ENCODE measurements at places on chromosomes 7 and 10. TPM values are rescaled to one million over a fixed set of nuclear protein-coding genes. Genes with fewer than 3 reads are reported as not detected.

PAPOLB gene
- not detected for total RNA-seq

VAX1 gene
- not detected for total RNA-seq

CDK6 gene
- total RNA-seq: 254 TPM

AGR2 gene
- not detected for total RNA-seq

Data from activated T-helper 2 cell treated with anti-CD3 and anti-CD28 coated beads, Interferon-gamma antibody, Interleukin-2, Interleukin-4, amounts not matched to agents 10 μg/mL and 5 μg/mL and 100 μg/mL, durations not matched to agents 14 hours and 24 hours and 36 hours (primary cell).